Kidney glomerular epithelial cell (primary cell): ENCODE measurements at places on chromosomes 3 and 15.

DNA sequence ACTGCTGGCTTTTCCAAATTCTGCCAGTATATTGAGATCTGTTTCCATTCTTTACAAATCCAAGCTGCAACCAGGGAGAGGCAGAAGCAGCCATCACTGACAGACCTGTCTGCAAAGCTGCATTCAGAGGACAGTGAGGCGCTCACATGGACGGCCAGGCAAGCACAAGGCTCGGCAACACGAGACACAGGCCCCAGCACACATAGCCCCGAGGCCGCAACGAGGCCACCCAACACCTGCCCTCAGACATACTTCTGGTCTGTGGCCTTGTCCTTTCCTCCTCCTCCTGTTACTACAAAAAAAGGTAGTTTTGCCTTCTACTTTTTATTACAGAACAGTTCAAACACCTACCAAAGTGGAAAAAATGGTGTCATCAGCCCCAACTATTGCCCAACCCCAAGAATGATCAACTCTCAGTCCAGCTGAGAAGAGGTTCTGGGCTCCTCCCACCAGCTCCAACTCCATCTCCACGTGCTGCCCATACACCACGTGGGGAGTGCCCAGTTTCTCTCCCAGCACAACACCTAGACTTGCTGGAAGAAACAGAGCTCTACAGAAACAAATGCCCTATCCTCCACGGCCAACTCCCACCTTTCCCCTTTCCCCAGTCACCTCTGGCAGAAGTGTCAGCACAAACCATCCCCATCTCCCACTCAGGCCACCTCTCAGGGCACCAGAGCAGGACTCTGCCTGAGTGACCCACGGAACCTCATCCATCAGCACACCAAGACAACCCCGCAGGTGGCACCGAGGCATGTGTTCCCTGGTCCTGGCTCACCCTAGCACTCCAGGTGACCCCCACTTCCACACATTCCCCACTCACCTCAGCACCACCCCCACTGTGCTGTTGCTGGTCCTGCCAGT, 7.4 kb downstream of the ZXDC start:
- DNase-seq: no peak

- no peak for DNase-seq
Measured at GRCh38 chr3:36408146-36408545, 27.8 kb downstream of the STAC start.

DNA sequence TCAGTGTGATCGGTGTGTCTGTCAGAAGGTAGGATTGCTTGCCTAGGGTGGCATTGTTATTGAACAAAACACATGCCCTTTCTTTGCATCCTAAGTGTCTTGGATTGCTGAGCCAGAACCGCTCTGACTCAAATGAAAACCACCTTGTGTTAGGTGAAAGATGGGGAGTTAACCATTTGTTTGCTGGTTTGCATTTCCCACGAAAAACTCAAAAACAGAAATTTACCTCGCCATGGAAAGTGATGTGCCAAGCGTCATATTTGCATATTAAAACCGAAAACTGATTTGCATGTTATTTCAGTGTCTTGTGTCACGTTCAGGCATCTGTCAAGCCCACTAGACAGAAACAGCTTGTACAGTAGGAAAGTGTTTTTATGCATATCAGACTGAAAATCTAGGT, 474.6 kb upstream of the TPRG1 start:
- DNase-seq: no peak

DNA sequence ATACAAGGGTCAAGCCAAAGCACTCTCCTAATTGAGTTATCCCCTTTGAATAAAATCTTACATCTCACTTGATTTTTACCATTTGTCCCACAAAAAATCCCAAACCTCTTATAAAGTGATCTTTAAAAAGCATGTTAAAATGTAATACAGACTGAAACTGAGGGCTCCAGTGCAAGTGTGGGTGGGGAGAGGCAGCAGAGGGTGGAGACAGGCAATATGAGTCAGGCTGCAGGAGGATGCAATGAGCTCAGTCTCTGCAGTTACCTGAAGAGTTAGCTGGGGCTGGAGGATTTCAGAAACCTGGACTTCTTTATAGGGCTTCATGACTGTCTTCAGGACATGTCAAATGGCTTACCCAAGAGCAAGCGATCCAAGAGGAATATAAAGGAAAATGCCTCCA, 14.2 kb upstream of the COLQ start:
- DNase-seq: peak; percentile 30

DNA sequence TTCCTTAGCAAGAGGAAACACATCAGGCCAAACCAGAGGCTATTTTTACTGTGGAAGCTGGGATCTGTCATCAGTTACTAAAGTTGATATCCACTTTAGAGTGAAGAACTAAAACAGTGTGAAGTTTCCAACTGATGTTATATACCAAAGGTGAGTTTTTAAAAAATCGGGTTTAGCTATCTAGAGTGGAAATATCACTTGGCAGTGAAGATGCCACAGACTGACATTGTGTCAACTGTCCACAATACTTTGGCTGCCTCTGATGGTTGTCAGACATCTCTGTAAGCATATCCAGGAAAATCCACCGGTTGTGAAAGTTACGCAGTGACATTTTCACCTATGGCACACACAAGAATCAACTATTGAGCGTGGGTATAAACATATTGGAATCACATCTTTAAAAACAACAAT, 9.2 kb downstream of the ZIC1 start:
- DNase-seq: no peak

DNA sequence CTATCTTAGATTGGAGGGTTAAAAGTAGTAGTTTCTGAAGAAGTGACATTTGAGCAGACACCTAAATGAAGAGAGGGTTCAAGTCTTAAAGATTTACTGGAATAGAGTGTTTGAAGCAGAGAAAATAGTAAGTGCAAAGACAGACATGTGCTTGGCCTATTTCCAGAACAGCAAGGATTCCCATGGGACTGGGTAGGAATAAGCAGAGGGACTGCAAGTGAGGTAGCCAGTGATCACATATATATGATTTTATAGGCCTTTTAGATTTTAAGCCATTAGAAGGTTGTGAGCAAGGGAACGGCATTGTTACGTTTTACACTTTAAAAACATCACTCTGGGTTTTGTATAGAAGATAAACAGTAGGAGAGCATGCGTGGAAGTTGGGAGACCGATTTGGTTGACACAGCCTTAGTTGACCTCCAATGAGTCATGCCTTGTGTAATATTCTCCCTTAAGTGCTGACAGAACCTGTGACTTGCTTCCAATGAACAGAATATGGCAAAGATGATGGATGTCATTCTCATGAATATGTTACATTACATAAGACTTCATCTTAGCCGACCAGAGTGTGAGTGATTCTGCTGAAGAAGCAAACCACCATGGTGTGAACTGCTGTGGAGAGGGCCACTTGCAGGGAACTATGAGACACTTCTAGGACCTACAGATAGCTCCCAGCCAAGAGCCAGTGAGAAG, 37.1 kb upstream of the SLC4A7 start:
- peak; percentile 49 for DNase-seq

GRCh38 chr3:12415014-12415680, 69.1 kb upstream of the TSEN2 start:
- DNase-seq: no peak

DNA sequence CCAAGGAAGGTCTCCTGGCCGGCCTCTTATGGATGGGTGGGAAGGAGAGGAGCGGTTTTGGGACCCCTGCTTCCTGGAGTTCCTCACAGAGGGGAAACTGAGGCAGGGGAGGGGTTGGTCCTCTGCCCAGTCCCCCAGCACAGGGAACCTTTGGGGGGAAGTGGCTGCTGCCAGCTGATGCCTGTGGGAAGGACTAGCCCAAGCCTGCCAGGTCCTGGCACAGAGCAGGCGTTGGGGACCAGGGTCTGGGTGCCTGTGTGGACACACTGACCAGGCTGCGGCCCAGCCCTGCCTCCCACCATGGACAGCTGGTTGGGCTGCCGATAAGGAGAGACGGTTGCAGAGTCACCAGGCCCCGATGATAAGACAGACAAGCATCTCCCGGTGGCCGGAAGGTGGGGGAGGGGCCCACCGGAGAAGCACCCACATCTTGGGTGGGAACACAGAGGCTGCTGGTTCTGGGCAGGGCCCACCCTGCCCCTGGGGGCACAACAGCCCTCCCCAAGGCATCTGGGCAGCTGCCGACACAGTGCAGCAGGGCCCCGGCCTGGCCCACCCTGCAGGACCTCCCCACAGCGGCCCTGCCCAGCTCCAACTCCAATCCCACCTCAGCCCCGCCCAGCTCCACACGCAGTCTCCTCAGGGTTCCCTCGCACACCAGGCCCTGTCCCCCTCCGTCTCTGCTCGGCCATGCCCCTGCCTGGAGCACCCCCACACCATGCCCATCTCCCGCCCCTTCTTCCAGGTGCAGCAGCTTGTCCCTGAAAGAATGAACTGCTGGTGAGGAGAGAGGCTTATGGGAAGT, 50.7 kb downstream of the DNAJB8 start:
- DNase-seq: no peak

DNA sequence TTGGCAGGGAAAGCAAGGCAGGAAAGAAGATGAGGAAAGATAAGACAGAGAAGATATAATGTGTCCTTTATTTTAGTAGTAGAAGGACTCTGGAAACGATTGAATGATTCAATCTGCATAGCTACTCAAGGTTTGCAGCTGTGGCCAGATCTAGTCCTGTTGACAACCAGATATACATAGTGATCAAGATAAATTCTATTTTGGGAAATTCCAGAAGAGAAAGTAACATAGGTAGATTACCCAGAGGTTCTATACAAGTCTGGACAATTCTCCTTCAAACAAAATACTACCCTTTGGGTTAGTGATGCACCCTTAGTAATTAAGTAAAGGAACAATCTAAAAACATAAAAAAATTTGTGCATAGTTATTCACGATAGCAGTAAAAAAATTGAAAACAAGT, 9.4 kb downstream of the TERC start:
- DNase-seq: no peak

GRCh38 chr15:78177447-78177873, 28.3 kb downstream of the IDH3A start:
- peak; percentile 1 for DNase-seq

DNA sequence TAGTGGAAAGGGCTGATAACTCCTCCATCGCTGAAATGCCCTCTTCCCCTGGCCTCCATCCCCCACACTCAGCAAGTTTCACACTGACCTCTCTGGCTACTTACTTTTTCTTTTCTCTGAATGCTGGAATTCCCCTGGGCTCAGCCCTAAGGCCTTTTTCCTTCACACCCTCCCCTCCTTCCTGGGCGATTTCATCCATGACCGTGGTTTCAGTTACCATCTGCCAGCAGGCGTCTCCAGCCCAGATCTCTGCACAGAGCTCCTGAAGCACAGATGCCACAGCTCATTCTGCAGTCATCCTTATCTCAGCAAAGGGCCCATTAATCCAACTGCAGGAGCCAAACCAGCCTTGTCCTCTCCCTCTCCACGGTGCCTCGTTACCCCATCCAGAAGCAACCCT, 114.0 kb downstream of the RFTN1 start:
- peak; percentile 98 for DNase-seq

DNA sequence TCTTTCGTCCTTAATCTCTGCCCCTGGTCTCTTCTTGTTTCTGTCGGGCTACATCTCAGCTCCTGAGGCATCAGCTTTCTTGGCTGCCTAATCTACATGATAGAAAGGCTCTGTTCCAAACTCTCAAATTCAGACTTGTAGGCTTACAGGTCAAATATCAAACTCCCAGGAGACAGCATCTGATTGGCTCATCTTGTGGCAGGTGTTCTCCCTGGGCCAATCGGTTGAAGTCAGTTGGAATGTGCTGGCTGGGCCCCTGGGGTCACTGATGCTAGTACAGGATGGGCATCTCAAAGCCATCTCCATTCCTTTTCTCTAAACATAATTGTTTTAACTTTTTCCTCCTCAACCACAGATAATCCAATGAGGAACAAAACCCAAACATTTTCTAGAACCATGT, 198.7 kb downstream of the CNTN3 start:
- DNase-seq: no peak

DNA sequence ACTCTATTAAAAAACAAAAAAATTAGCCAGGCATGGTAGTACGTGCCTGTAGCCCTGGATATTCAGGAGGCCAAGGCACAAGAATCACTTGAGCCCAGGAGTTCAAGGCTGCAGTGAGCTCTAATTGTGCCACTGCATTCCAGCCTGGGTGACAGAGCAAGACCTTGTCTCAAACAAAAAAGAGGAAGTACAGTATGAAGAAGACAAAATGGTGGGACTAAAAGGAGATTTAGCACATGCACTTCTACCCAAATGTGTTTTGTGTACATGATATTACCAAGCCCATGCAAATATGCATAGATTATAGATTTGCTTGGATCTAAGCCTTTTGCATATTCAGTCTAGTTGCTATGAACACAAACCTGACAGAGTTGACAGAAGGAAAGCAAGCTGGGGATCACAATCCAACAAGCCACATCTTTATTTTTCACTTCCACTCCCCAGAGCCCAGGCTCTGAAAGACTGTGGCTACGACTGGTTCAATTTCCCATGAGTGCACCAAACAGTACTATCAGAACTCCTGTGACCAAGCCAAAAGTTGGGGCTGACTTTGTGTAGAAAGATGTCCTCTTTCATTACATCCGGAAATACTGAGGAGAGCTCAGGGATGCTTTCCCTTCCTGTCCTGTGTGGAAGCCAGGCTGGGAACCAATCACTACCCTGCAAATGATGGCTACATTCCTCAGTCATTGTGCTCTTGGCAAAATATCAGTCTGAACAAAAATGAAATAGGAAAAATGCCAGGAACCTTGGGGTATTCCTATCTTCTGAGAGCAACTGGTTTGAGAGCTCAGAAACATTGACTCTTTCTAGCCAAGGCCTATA, 49.4 kb downstream of the TGM4 start:
- no peak for DNase-seq

GRCh38 chr3:39453134-39453533, 14.3 kb upstream of the MOBP start:
- DNase-seq: no peak

DNA sequence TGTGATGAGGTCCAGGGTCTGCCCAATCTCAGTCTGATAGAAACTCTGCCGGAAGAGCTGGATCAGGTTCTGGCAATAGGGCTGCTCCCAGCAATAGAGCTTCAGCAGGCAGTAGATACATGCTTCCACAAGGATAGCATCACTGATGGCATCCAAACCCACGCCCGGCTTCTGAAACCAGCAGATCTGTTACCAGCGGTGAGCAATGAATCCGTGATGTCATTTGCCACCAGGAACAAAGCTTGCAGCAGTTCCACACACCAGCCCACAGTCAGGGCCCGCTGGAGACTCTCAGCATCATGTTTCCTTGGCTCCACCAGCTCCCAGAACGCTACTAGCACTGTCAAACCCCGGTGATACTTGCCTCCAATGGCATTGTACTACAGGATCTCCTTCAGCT, 19.3 kb upstream of the TTBK2 start:
- no peak for DNase-seq

- DNase-seq: peak; percentile 82
Measured at GRCh38 chr3:124784686-124785382, 54.6 kb downstream of the UMPS start.
